ENCODE measurements at places on chromosomes 12 and 14. TPM values are rescaled to one million over a fixed set of nuclear protein-coding genes. Genes with fewer than 3 reads are reported as not detected.
A peak's percentile ranks its signal among the peaks of the same experiment; 100 is the strongest.

DNA sequence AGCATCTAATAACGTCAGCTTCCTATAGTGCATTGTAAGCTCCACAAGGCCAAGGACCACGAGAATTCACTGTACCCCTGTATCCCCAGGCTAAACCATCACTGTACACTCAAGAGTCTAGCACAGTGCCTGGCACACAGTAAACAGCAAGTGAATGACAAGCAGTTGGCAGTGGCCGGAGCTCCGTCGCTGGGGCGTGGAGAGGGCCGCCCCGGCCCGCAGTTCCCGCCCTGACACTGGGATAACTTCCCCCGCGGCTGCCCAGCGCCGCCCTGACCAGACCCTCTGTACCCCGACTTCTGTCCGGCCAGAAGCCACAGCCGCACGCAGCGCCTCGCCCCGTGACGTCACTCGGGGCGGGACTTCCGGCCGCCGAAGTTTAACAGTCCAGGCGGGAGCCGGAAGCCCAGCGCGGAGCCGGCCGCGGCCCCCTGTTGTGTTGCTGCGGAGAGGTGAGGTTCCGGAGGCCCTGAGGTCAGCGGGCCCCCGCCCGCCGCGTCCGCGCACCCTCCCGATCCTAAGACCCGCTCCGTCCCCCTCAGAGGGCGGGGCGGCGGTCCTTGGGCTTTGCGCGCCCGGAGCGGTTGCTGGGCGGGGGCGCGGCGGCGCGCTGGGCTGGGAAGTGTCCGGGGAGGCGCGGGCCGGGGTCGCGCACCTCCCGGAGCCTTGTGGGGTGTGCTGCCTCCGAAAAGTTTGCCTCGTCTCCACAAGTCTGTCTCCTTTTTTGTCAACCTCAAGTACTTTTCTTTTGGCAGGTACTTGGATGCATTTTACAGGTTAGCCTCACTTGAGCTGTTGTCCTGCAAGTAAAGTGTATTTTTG, at the start of gene NEDD1:
Gene NEDD1 (plus strand): TSS at position 409 of the 822 bp plus-strand sequence. CDS start 2,503 bp downstream, outside the sequence.
- peak; percentile 91 for DNase-seq

- DNase-seq = no peak
Measured at GRCh38 chr14:99381688-99382060, 99.0 kb downstream of the SETD3 start.

DNA sequence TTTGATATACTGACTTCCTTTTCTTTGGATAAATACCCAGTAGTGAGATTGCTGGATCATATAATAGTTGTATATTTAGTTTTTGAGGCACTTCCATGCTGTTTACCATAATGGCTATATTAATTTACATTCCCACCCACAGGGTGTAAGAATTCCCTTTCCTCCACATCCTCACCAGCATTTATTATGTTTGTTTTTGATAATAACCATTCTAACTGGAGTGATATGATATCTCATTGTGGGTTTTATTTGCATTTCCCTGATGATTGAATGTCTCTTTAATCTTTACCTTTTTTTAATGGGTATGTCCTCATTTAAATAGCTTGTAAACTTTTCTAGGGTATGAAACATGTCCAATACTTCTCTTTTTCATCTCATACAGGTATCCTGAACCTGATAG, 11.6 kb upstream of the SAV1 start:
- DNase-seq = no peak

DNA sequence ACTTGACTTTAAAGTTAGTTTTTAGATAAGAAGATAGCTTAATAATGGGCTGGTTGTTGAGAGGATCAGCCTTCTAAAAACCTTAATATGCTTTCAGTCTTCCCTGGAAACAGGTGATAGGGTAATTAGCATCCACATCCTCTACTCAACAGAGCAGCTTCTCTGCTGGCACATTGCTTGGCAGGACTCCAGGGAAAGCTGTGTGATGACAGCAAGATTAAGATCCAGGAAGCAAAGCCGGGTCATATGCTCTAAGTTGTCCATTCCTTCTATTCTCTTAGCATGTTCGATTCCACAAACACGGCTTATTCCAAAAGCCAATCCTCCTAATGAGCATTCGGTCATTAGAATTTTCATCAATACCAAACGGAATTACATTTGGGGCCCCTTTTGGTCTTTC, 87.0 kb downstream of the HMGA2 start:
- peak; percentile 66 for DNase-seq

Gene TSPAN19
- 0.91 TPM for total RNA-seq

Gene PTCSC3
- total RNA-seq = not detected

- peak; percentile 2 for DNase-seq
Measured at GRCh38 chr12:9039397-9039977, 50.1 kb downstream of the KLRG1 start.

DNA sequence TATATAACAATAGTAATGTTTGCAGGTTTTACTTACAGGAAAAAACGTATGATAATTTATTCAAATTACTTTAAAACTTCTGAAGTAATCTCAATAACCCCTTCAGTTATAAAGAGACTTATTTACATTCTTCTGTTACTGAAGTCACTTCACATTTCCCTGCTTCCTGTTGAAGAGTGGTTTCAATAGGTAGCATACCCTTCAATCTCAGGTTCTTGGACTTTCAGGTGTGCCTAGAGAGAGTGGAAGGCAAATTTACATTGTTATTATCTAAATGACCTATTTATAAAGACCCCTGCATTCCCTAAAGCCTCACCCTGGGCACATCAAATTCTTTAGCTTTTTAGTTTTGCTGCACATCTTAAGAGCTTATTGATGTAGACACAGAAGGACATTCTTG, 137.6 kb upstream of the AEBP2 start:
- DNase-seq = no peak

DNA sequence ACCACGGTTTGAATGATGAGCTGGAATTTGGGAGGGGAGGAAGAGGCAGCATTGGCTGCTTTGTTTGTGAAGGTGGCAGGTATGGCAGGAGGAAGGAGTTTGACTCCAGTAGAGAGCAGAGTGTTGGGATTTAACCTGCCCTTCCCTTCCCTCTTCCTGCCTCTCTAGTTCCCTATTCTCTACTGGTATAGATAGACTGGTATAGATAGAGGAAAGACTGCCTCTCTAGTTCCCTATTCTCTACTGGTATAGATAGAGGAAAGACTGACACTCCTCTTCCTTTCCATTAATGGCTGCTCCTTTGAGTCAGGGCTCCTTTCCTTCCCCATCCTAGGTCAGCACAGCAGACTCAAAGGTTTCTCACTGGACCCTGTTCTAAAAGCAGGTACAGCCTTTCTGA, 8.4 kb upstream of the SYCP3 start:
- no peak for DNase-seq

DNA sequence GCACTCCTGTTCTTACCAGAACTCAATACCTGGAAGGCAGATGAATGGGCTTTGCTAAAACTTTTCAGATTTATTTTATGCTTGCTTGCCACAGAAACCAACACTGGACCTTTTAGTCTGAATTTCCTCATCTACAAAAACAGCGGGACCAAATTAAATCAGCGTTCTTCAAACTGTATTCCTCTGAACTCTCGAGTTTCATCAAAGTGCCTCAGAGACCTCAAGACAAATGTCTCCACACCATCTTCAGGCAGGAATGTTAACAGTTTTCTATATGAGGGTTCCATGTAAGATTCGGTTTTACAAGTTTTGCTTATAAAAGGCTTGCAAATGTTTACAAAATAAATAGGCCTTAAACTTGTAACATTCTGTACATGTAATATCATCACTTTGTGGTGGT, 74.6 kb downstream of the MED13L start:
- DNase-seq = no peak

DNA sequence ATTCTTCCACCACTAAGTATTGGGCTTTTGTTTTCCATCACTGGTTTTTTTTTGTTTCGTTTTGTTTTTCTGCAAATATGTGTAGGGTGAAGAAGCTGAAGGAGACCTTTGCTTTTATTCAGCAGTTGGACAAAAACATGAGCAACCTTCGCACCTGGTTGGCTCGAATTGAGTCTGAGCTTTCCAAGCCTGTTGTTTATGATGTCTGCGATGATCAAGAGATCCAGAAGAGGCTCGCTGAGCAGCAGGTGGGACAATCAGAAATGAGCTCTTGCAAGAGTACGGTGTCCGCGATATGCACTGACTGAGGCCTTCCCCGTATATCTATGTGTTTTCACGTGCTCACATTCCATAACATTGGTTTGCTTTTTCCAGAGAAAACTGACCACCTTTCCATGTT, 91.5 kb downstream of the ESR2 start:
- no peak for DNase-seq

DNA sequence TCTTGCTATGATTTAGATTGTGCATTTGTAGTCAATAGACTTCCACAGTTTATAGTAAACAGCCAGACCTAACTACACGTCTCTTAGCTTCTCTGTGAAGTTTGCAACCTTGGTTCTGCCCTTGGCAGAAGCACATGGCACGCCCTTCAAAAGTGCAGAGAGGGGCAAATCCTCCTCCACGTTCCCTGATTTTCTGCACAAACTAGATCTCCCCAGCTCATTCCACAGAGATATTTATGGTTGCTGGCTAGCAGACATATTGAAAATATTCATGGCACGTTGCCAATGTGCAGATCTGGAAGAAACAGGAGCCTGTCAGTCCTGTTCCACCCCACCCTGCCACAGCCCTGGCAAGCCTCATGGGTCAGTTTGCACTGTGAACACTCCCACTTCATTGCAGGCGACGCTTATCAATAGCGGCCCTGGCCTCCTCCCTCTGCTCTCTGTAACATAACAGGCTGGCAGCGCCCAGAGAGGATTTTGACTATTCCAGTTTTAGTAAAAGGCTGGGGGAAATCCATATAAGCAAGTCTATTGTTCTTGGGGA, 6.5 kb upstream of the LGALS3 start:
- no peak for DNase-seq

DNA sequence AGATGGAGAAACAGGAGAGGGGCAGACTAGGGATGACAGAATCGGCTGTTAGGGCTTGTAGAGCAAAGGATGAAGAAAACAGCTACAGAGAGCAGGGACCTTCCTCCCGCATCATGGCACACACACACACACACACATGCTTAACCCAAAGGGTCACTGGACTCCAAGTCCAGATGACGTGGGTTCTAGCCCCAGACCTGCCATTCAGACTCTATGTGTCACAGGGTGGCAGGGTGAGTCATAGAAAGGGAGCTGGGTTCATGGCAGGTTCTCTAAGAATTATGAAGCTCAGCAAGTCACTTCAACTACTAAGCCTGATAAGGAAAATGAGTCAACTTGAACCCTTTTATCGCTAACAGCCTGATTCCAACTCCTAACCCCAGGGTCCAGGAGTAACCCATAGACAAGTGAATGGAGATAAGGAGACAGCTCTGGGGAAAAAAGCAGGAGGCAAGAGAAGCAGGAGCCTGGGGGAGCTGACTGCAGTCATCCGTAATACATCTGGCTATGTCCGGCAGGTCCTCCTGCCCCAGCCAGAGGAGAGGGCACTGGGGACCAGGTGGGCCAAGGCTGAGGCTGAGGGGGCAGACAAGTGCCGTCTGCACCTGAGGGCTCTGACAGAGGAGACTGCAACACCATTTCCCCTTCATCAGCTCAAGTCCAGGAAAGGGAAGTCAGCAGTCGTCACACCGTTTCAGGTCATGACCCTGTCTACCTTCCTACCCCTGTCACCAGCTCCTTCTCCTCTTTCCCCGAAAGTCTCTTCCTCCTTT, 3.6 kb upstream of the TNFRSF1A start:
- peak; percentile 90 for DNase-seq

Gene NGB
- total RNA-seq = not detected

- no peak for DNase-seq
Measured at GRCh38 chr14:56088941-56089340, 29.3 kb upstream of the PELI2 start.

GRCh38 chr12:53844994-53845844, 93.4 kb upstream of the HOXC13 start:
- DNase-seq = peak; percentile 83

DNA sequence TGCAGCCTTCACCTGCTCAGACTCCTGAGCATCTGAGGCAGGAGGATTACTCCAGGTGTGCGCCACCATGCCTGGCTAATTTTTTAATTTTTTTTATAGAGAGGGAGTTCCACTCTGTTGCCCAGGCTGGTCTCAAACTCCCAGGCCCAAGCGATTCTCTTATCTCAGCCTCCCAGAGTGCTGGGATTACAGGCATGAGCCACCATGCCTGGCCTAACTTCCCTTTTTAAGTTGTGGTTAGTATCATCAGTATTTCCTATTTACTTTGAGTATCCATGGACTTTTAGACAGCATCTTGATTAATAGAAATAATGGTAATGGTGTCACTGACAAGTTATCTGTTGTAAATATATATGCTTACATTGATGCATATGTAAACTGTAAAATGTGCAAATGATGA, 116.9 kb downstream of the FGD4 start:
- DNase-seq = no peak

GRCh38 chr14:89607453-89607852, 190.4 kb upstream of the FOXN3 start:
- DNase-seq = no peak

- DNase-seq = no peak
Measured at GRCh38 chr12:13377698-13378097, 181.2 kb downstream of the EMP1 start.

DNA sequence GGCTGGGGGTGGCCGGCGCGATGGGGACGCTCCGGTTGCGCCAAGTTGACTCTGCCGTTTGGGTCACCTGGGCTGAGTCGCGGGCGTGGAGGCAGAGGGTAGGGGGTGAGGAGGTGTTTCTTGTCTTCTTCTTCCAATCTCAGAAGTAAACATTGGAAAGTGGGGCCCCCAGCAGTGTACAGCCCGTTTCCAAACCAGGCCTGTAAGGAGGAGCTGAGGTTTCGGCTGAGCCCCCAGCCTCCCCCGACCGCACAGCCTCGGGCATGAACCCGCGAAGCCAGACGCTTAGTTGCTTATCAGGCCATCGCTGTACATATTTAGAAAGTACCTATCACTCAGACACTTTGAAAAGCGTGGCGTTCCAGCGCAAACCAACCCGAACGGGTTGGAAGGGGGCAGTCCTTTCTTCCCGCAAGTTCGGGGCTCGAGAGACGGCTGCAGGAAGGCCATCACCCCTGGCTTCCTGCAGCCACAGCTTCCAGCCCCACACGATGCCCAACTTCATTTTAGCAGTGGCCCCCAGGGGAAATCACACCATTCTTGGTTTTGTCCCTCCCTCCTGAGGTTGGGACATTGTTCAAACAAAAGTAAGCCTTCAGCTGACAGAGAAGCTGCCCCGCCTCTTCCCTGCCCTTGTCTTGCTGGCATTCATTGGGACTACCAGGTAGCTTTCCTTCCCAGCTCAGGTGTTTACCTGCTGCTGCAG, 164.1 kb downstream of the ZFP36L1 start:
- DNase-seq = no peak

Gene SLCO1B3
- total RNA-seq = 2.1 TPM

DNA sequence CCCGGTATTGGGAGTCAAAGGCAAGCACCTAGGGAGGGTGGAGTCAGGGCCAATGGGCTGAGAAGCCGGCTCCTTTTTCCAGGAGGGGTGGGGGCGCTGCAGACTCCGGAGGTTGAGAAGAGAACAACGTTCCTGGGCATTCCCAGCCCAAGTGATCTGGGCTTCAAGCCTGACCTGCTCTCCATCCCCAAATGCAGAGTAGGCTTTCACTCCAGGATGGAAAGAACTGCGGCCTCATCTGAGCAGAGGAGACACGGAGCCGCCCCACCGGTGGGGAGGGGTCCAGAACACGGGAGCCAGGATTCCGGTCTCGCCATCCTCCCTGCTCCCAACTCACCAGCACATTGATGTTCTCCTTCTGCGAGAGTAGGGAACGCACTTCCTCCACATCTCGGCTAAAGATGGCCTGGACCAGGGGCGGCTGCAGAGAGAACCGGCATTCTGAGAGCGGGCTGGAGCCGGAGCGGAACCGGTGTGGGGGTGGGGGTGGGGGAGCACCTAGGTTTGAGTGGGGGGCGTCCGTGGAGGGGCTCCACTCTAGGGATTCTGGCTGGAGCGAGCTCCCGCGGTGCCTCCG, 605 bp downstream of the ANKRD52 start:
- peak; percentile 56 for DNase-seq

GRCh38 chr12:41100572-41100971, 87.5 kb upstream of the PDZRN4 start:
- DNase-seq = no peak

GRCh38 chr14:70663707-70664179, 22.0 kb downstream of the TTC9 start:
- DNase-seq = peak; percentile 28

Gene RFX4
- not detected for total RNA-seq
